ENCODE measurements at places on chromosomes 4 and X.

DNA sequence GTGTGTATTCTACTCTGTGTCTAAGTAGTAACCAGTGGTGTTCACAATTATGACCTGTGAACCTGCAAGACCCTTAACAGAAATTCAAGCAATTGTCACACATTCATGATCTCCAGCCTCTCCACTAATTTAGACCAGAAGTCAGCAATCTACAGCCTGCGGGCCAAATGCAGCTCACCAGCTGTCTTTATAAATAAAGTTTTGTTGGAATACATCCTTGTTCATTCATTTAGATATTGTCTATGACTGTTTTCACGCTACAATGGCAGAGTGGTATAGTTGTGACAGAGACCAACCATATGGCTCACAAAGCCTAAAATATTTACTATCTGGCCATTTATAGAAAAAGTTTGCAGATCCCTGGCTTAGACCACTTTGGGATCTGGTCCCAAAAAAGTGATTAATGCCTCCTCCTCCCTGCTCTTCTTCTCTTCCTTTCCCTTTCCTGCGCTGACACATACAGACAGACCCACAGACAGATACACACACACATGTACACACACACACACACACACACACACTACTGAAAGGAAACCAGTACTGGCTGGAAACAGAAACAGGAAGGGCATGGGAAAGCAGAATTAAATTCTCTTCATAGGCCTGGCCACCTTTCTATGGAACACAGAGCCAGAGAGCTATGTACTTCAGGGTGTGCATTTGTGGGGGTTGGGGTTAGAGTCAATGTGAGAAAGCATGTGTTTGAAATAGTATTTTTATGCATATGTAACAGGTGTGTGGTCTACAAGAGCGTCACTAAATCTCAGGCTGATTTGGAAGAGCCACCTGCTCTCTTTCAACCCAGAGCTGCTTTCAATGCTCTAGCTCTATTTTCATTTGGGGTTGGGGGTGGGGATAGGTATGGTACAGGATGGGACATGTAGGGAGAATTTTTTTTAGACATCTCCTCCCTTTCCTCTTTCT lies 49.7 kb upstream of the TMEM164 start:
- DNase-seq = no peak

DNA sequence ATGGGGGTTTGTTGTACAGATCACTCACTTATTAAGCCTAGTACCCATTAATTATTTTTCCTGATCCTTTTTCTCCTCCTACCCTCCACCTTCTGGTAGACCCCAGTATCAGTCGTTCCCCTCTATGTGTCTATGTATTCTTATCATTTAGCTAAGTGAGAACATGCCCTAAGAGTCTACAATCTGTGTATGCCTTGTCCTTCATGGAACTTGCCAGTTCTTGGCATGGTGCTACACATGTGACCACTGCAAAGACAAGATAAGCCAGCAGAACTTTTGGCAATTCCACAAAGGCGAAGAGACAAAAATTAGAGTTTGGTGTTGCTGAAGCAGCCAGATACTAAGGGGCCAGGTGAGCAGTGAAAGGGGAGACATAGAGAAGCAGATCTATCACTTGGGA lies 101.3 kb downstream of the CORIN start:
- DNase-seq = no peak

- no peak for DNase-seq
Measured at GRCh38 chrX:120499301-120500072, 30.4 kb upstream of the LAMP2 start.

DNA sequence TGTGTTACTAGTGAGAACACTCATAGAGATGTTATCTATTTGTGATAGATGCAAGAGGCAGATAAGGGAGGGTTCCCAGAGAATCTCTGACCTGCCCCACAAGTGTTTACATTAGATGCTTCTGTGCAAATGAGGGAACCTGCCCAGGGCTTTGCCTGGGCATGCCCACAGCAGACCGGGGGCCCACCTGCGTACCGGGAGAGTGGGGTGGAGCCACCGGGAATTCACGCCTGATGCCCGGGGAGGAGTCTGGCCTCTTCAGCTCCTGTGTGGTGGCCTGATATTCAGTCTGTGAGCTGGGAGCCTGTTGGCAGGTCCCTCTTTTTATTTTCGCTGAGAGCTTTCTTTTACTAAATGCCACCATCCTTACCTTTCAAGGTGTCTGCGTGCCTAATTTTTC lies 155.7 kb downstream of the SNCA start:
- DNase-seq = no peak

- DNase-seq = no peak
Measured at GRCh38 chr4:7209699-7210098, 17.4 kb downstream of the SORCS2 start.
